ENCODE measurements at places on chromosomes 4 and X. TPM values are rescaled to one million over a fixed set of nuclear protein-coding genes. Genes with fewer than 3 reads are reported as not detected.

GRCh38 chr4:150164956-150165629 is 86.8 kb downstream of the DCLK2 start:
- no peaks in the 10 kb centered on the region for H3K27me3 ChIP-seq
- peaks cover 10% of the 10 kb centered on the region for H3K36me3 ChIP-seq
- DNase-seq, result no peak
- H3K4me3 ChIP-seq, result no peak overlapping the region
- H3K27ac ChIP-seq, result no peak overlapping the region
- peaks cover 9% of the 10 kb centered on the region for H3K4me1 ChIP-seq

- no peak overlapping the region for H3K4me3 ChIP-seq
- H3K27ac ChIP-seq, result no peak overlapping the region
- no peaks in the 10 kb centered on the region for H3K36me3 ChIP-seq
Measured at GRCh38 chr4:1193206-1194009, 21.0 kb upstream of the SPON2 start.

Gene RASSF6
- polyA plus RNA-seq, result 2.1 TPM

DNA sequence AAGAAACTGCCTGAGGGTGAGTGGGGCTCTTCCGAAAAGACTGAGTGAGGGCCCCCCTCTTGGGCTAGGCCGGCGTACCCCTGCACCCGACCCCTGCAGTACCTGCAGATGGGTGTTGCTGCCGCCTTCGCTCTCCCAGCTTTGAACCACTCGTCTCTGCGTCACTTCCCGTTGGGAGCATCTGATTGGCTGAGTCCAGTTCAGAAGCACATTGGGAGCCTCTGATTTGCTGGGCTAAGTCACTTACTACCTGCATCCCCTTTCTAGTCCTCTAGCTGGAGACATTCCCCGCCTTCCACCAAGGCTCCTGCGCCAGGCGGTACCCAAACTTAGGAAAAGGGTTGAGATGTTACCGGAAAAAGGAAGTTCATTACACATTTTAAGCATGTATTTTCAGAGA is 20.4 kb upstream of the WWC2 start:
- H3K27me3 ChIP-seq, result no peaks in the 10 kb centered on the region
- no peaks in the 10 kb centered on the region for H3K4me1 ChIP-seq
- H3K36me3 ChIP-seq, result no peaks in the 10 kb centered on the region
- DNase-seq, result no peak

Gene TEX13D
- polyA plus RNA-seq, result not detected

Gene IL21
- polyA plus RNA-seq, result not detected

DNA sequence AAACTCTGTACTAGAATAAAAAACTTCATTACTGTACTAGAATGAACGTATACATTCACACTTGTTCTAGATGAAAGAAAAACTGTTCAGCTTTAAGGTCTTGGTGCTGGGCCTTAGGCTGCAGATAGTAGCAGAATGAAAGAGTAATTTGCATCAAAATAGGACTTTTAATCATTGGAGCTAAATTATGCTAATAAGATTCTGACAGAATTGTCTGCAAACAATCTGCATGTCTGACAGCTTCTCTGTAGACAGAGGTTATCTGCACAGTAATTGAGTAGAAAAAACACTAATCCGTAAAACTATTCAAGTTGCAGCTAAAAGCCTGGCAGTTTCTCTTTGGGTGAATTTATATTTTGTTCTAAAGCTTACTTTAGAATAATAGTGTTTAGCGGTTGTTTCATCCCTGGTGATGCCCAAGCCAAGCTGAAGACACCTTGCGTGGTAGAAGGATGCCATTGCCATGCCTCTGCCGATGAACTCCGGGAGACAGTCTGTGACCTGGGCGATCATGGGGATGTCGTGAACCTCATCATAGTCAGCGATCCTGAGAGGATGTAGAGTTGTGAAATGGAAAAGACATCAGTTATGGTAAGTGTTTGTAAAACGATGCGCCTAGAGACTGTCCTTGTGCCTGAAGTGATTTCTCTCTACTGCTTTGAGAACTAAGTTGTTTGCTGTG is 25.3 kb downstream of the LRP2BP start:
- no peak overlapping the region for H3K4me3 ChIP-seq
- H3K36me3 ChIP-seq, result no peaks in the 10 kb centered on the region
- H3K27ac ChIP-seq, result no peak overlapping the region
- no peaks in the 10 kb centered on the region for H3K4me1 ChIP-seq
- H3K27me3 ChIP-seq, result no peaks in the 10 kb centered on the region

Gene PCYT1B
- polyA plus RNA-seq, result not detected

DNA sequence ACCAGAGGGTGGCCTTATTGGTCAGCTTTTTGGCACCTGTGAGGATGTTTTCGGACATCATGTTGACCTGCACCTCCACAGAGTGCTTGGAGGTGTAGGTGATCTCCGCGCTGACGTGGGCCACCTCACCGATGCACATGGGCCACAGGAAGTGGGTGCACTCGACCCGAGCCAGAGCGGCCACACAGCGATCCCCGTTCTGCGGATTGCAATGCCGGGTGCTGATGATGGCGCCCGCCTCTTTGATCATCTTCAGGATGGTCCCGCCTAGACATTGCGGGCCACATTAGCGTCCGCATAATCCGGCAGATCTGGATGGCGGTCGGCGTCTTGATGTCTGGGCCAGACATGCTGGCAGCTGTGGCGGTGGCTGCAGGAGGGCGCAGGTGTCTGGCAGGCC is 12.9 kb upstream of the N4BP2 start:
- no peak overlapping the region for H3K4me3 ChIP-seq
- no peaks in the 10 kb centered on the region for H3K36me3 ChIP-seq
- no peaks in the 10 kb centered on the region for H3K4me1 ChIP-seq
- DNase-seq, result no peak
- H3K27ac ChIP-seq, result no peak overlapping the region

GRCh38 chr4:148787831-148788477 is 345.7 kb upstream of the NR3C2 start:
- DNase-seq, result no peak
- H3K27me3 ChIP-seq, result peaks cover 8% of the 10 kb centered on the region
- H3K4me3 ChIP-seq, result no peak overlapping the region
- no peak overlapping the region for H3K27ac ChIP-seq
- no peaks in the 10 kb centered on the region for H3K36me3 ChIP-seq

Gene MMRN1
- not detected for polyA plus RNA-seq

- H3K4me3 ChIP-seq, result no peak overlapping the region
- H3K27ac ChIP-seq, result no peak overlapping the region
- H3K4me1 ChIP-seq, result no peaks in the 10 kb centered on the region
- H3K36me3 ChIP-seq, result no peaks in the 10 kb centered on the region
- H3K27me3 ChIP-seq, result no peaks in the 10 kb centered on the region
Measured at GRCh38 chr4:172073590-172073989, 260.4 kb downstream of the GALNTL6 start.

- no peak overlapping the region for H3K4me3 ChIP-seq
- H3K27me3 ChIP-seq, result no peaks in the 10 kb centered on the region
- H3K27ac ChIP-seq, result no peak overlapping the region
- no peak for DNase-seq
- no peaks in the 10 kb centered on the region for H3K36me3 ChIP-seq
- H3K4me1 ChIP-seq, result no peaks in the 10 kb centered on the region
Measured at GRCh38 chrX:23394421-23394820, 59.8 kb downstream of the PTCHD1 start.

GRCh38 chr4:2250357-2251072 is 8.6 kb upstream of the HAUS3 start:
- no peak overlapping the region for H3K27ac ChIP-seq
- no peak overlapping the region for H3K4me3 ChIP-seq
- no peaks in the 10 kb centered on the region for H3K36me3 ChIP-seq
- no peak for DNase-seq
- no peaks in the 10 kb centered on the region for H3K27me3 ChIP-seq

Gene ARAP2
- 49.3 TPM for polyA plus RNA-seq

GRCh38 chr4:1285790-1286553 is 3.7 kb upstream of the MAEA start:
- DNase-seq, result peak; percentile 17
- peaks cover 12% of the 10 kb centered on the region for H3K4me1 ChIP-seq
- peak overlapping the region; percentile 0 for H3K4me3 ChIP-seq
- no peaks in the 10 kb centered on the region for H3K27me3 ChIP-seq

DNA sequence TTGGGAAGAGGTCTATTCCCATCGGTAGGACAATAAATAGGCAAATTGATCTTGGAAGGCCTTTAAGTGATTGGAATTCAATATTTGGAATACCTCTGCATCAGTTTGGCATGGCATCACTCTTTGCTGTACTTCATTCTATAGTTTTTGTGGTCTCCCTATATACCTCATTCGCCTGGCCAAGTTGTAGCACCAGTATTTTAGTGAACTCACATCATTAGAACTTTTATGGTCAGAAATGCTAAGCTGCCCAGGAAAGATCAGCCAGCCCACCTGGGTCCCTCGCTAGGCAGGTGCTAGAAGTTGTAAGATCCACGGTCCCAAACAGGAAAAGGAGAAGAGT is 40.3 kb downstream of the ZCCHC13 start:
- peaks cover 10% of the 10 kb centered on the region for H3K4me1 ChIP-seq
- H3K27ac ChIP-seq, result no peak overlapping the region
- H3K27me3 ChIP-seq, result peaks cover 5% of the 10 kb centered on the region
- H3K36me3 ChIP-seq, result no peaks in the 10 kb centered on the region

Gene RGN
- not detected for polyA plus RNA-seq

- H3K27me3 ChIP-seq, result no peaks in the 10 kb centered on the region
- no peaks in the 10 kb centered on the region for H3K36me3 ChIP-seq
- no peaks in the 10 kb centered on the region for H3K4me1 ChIP-seq
- H3K4me3 ChIP-seq, result no peak overlapping the region
- H3K27ac ChIP-seq, result no peak overlapping the region
- peak; percentile 3 for DNase-seq
Measured at GRCh38 chr4:14254252-14254651, 626.7 kb upstream of the BOD1L1 start.

Gene PSAPL1
- polyA plus RNA-seq, result not detected

Gene TRAM1L1
- not detected for polyA plus RNA-seq

DNA sequence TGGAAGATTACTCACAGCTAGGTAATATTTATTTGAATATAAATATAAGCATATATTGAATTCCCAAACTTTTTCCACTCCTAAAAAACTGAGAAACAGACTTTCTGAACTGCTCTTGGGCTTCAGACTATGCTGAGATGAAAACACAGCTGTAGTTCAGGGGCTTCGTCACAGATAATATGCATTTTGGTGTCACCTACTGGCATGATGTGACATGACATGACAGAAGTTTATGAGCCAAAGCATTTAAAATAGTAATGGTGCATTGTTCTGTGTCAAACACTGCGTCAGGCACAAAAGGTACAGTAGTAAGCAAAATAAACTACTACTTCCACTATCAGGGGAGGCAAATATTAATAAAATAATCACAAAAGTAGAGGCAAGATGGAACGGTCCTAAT is 171.3 kb downstream of the BTC start:
- peaks cover 8% of the 10 kb centered on the region for H3K27me3 ChIP-seq
- H3K4me3 ChIP-seq, result no peak overlapping the region
- H3K4me1 ChIP-seq, result no peaks in the 10 kb centered on the region

Gene COMMD8
- 90.7 TPM for polyA plus RNA-seq

- no peak overlapping the region for H3K27ac ChIP-seq
- DNase-seq, result no peak
- no peaks in the 10 kb centered on the region for H3K36me3 ChIP-seq
- no peaks in the 10 kb centered on the region for H3K27me3 ChIP-seq
- no peak overlapping the region for H3K4me3 ChIP-seq
Measured at GRCh38 chrX:482702-483203, 96.0 kb upstream of the PPP2R3B start.

Gene CSAG3
- not detected for polyA plus RNA-seq

Gene MGARP
- 0.56 TPM for polyA plus RNA-seq

GRCh38 chr4:78758085-78758484 is 18.1 kb upstream of the BMP2K start:
- H3K4me1 ChIP-seq, result peaks cover 27% of the 10 kb centered on the region
- no peaks in the 10 kb centered on the region for H3K36me3 ChIP-seq
- no peaks in the 10 kb centered on the region for H3K27me3 ChIP-seq
- H3K27ac ChIP-seq, result no peak overlapping the region

Gene SLC6A14
- not detected for polyA plus RNA-seq

- no peaks in the 10 kb centered on the region for H3K4me1 ChIP-seq
- H3K27me3 ChIP-seq, result no peaks in the 10 kb centered on the region
- H3K4me3 ChIP-seq, result no peak overlapping the region
- no peak overlapping the region for H3K27ac ChIP-seq
- no peak for DNase-seq
Measured at GRCh38 chr4:161186750-161187149, 977.0 kb downstream of the FSTL5 start.

DNA sequence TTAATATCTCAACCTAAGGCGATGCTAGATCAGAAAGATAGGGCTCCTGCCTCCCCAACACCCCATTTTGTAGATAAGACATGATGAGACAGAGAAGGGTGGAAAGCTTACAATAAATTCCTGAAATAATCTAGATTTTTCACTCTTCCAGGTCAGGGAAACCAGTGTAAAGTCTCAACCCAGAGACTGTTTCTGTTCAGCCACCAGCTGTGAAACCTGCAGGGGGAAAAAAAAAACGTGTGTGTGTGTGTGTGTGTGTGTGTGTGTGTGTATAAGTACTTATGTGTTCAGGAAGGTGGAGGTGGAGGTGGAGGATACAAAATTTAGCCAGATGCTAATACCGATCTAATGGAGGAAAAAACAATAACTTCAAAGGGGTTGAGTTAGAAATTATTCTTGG is 773 bp upstream of the ITM2A start:
- peaks cover 24% of the 10 kb centered on the region for H3K4me1 ChIP-seq
- H3K4me3 ChIP-seq, result peak overlapping the region; percentile 94
- H3K27me3 ChIP-seq, result no peaks in the 10 kb centered on the region
- DNase-seq, result no peak
- no peaks in the 10 kb centered on the region for H3K36me3 ChIP-seq
- H3K27ac ChIP-seq, result peak overlapping the region; percentile 96

- no peak overlapping the region for H3K4me3 ChIP-seq
- peaks cover 12% of the 10 kb centered on the region for H3K4me1 ChIP-seq
- H3K36me3 ChIP-seq, result no peaks in the 10 kb centered on the region
- no peak for DNase-seq
- peak overlapping the region; percentile 49 for H3K27ac ChIP-seq
- H3K27me3 ChIP-seq, result no peaks in the 10 kb centered on the region
Measured at GRCh38 chr4:52643785-52644244, 15.3 kb downstream of the USP46 start.

DNA sequence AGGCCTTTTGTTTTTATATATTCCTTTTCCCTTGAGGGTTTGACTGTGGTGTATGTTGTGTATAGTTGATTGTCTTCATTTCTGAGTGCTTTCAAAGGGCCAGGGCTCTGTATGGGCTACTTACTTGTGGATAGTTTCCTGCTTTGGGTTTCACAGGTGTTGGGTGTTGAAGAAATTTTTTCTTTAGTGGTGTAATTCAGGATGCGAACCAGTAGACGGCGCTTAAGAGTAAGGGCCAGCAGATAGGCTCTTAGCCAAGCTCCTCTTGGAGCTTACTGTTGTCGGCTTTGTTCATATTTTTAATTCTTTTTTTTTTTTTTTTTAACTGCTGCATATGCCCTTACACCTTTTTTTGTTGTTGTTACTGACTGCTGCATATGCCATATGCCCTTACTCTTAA is 276.3 kb upstream of the GALNT7 start:
- DNase-seq, result no peak
- H3K4me3 ChIP-seq, result no peak overlapping the region
- H3K4me1 ChIP-seq, result no peaks in the 10 kb centered on the region
- H3K27ac ChIP-seq, result no peak overlapping the region
- H3K36me3 ChIP-seq, result no peaks in the 10 kb centered on the region

DNA sequence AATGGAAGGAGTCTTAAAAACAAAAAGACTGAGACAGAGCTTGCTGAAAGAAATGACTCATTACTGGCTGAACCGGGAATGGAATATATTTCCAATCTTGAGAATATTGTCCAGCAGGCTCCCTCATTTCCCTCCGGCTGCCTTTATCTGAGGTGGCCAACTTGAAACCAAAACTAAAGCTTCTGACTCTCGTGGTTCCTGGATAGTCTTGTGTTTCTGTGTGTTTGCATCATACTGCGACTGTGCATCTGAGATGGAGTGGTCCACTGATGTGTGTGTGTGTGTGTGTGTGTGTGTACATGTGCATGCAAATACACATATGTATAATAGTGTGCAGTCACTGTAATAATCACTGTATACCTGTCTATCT is 145.6 kb upstream of the SCML1 start:
- DNase-seq, result no peak
- peaks cover 7% of the 10 kb centered on the region for H3K27me3 ChIP-seq
- no peak overlapping the region for H3K27ac ChIP-seq
- H3K4me3 ChIP-seq, result no peak overlapping the region
- H3K4me1 ChIP-seq, result no peaks in the 10 kb centered on the region
- H3K36me3 ChIP-seq, result no peaks in the 10 kb centered on the region

All from naive B cell (primary cell).